ENCODE measurements at places on chromosomes 5 and 9. TPM values are rescaled to one million over a fixed set of nuclear protein-coding genes. Genes with fewer than 3 reads are reported as not detected.

DNA sequence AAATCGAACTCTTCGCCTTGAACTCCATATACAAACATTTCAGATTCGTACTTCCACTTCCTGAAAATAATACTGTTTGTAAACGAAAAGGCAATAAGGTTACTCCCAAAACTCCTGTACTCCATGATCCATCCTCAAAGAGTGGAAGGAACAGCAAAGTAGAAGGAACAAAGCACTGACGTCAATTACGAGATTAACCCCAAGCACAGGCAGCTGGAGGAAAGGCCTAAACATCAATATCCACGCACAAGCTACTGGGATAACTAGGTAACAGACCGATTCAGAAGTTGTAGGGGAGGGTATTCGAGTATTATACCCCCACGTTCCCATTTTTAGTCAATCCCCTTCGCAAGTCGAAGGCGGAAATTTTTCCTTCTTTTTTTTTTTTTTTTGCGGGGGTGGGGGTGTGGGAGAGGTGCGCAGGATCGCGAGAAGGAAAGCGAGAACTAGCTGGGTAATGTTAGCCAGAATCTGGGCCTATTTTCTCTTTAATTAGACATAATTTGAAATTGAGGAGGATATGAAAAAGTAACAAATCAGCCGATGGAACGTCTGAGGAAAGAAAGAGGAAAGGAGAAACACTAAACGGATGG is 909 bp downstream of the AFF4 start:
- peak; percentile 71 for DNase-seq

DNA sequence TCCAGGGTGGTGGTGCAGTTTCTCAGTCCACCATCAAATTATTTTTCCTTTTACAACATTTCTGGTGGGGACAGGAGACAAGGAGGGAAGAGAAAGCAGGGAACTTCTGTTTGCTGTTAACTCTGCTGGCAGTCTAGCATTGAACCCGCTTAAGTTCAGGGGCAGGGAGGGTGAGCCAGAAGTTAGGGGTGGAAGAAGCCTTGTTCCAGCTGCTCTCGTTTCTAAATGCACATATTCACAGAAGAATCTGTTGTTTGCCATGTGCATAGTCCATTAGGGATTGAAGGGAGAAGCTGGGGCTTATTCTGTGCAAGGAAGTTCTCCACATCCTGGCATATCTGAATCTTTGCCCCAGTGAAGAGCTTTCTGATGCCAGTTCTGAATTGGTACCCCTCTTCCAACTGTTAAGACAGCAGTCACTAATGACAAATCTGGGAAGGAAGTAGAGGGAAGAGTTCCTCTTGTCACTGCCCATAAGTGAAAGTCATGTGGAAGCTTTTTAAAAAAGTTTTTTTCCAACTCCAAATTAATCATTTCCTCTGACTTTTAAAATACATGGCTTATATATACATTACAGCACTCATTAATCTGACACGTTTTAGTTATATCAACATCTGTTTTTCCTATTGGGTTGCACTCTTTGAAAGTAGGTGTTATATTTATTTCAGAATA is 32.6 kb upstream of the ACOT12 start:
- DNase-seq: no peak

GRCh38 chr9:95923794-95924193 is 48.3 kb downstream of the ERCC6L2 start:
- DNase-seq: no peak

- peak; percentile 97 for DNase-seq
Observed at GRCh38 chr5:61277781-61278180, 54.3 kb upstream of the ZSWIM6 start.

- no peak for DNase-seq
Observed at GRCh38 chr5:6717687-6718086, 4.5 kb downstream of the TENT4A start.

DNA sequence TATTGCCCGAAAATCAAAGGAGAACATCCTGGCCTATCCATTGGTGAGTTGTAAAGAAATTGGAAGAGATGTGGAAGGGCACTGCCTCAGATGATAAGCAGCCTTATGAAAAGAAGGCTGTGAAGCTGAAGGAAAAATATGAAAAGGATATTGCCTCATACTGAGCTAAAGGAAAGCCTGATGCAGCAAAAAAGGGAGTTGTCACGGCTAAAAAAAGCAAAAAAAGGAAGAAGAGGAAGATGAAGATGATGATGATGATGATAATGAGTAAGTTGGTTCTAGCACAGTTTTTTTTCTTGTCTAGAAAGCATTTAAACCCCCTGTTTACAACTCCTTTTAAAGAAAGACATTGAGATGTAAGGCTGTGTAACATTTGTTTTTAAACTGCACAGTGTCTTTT is 59.8 kb upstream of the ZBED3 start:
- DNase-seq: no peak

DNA sequence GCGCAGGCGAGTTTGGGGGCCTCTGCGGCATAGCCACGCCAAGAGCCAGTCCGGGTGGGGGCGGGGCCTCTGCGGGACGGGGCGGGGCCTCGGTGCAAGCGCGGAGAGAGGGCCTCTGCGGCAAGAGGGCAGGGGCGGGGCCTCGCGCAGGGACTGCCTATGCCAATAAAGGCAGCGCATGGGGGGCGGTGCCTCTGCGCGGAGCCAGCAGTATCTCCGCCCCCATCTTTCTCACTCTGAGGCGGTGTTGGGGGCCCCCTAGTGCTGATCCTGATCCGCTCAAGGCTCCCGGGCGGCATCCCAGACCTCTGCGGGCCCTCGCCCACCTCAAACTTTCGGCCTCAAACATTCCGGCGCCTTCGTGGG is 9.2 kb upstream of the GPRIN1 start:
- DNase-seq: peak; percentile 61

GRCh38 chr5:135651156-135651555 is 72.4 kb upstream of the CXCL14 start:
- DNase-seq: peak; percentile 100

DNA sequence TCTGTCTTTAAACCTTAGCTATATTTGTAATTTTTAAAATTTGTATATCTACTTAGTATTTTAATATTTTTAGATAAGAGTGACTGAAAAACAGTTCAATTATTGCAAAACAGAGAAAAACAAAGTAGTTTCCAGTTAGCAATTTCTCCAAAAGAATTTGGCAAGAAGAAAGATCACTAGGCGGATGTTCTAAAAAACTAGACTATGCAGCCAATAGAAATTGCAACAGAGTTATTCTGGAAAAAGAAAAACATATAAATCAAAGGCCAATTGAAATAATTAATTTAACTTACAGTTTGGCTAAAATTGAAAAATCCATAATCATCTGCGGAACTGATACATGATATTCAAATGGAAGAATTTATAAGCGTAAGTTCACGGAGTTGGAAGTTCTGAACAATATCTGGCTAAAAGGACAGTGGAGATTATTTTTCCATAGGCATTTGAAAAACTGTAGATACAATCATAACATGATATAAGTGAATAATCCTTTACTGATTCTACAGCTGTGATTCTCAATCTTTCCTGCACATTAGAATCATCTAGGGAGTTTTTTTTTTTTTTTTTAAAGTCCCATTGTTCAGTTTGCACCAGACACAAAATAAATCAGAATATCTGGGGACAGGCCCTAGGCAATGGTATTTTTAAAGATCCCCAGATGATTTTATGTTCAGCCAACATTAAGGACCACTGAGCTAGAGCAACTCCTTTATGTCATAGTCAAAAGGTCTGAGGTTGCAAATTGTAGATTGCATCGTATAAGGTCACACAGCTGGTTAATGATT is 605.1 kb upstream of the DAB2 start:
- DNase-seq: no peak

DNA sequence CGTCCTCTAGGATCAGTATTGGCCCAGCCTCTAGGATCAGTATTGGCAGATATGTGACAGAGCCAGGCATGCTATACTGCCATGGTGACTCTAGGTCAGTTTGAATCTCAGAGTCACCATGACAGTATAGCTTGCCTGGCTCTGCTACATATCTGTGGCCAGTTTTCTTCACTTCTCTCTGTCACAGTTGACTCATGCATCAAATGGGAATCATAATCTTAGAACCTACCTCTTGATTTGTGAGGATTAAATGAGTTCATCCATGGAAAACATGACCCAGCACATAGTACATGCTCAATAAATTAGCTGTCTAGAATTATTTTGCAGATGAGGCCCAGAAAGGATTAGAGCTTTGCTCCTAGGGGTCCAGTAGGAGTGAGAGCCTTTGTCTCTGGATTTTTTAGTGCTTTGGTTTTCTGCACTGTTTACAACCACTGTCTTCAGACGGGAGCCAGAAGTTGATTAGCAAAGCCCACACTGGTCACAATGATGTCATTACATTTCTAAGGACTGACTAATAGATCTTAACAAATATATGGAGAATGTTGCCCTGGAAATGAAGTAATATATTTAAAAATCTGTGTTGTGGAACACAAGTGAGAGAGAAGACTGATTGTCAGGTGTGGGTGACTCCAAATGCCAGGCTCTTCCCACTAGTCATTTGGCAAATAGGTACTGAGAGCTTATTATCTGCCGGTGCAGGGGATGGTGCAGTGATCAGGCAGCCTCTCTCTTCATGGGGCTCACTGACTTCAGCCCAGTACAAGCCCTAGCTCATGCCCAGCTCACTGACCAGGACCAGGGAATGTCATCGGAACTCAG is 76.0 kb downstream of the COL15A1 start:
- peak; percentile 96 for DNase-seq

- DNase-seq: peak; percentile 48
Observed at GRCh38 chr9:79686381-79687130, 114.8 kb downstream of the TLE4 start.

- peak; percentile 42 for DNase-seq
Observed at GRCh38 chr5:114789773-114790402, 379.8 kb downstream of the TRIM36 start.

- no peak for DNase-seq
Observed at GRCh38 chr9:11088821-11089374, 476.1 kb upstream of the PTPRD start.

DNA sequence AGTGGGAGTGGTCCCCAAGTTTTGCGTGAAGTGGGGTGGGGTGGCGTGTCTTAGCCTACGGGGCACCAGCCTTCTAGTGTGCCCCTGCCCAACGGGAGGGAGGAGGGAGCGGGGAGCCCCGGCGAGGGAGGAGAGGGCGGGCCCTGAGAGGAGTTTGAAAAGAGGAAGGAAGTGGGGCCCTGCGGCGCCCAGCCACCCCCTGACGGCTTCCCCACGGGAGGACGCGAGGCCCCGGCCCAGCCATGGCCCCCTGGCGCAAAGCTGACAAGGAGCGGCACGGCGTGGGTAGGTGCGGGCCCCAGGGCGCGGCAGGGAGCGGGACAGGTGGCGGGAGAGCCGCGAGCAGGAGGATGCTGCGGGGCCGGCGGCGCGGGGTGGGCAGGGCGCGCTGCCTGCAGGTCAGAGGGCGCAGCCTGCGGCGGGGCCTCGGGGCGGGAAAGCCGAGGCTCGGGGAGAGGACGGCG is at the start of gene DOCK2:
DOCK2 (plus strand) TSS at position 191 of the 464 bp plus-strand sequence; CDS start at position 243, 52 bp downstream.
- DNase-seq: no peak

DNA sequence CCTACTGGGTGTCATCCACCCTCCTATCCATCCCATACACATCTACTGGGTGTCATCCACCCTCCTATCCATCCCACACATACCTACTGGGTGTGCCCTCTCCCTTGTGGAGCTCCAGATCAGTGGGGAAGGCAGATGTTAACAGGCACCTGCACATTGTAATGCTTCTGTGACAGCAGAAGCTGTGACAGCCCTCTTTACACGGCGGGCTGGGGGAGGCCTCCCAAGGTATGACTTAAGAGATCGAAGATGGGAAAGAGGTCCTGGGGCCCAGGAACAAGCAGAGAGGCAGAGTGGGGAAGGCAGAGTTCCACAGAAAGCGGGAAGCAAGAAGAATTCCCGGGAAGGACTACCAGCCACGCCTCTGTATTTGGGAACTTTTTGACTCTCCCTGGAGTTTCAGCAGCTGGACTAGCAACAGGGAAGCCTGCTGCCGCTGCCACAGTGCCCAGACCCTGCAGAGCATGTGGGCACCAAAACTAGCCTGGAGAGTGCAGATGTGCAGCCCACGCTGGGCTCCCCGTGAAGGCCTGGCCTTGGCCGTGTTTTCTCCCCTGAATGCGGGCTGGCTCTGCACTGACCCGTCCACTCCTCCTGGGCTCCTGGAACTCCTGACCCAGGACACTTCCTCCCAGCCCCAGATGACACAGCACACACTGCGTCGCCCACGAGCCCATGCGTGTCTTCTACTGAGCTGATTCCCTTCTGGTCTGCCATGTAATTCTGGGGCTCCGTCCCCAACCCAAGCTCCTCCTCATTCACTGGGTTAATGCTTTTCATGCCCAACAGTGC is 9.3 kb downstream of the TOR1A start:
- no peak for DNase-seq

GRCh38 chr9:86604741-86605140 is 250.5 kb upstream of the TUT7 start:
- DNase-seq: no peak

- peak; percentile 12 for DNase-seq
Observed at GRCh38 chr9:106953174-106953573, 90.2 kb downstream of the ZNF462 start.

- no peak for DNase-seq
Observed at GRCh38 chr5:180035206-180035931, 36.2 kb downstream of the RNF130 start.

GRCh38 chr5:148991566-148991965 is 71.3 kb downstream of the SH3TC2 start:
- peak; percentile 98 for DNase-seq

GRCh38 chr5:2721385-2722138 is 29.9 kb downstream of the IRX2 start:
- DNase-seq: no peak

DNA sequence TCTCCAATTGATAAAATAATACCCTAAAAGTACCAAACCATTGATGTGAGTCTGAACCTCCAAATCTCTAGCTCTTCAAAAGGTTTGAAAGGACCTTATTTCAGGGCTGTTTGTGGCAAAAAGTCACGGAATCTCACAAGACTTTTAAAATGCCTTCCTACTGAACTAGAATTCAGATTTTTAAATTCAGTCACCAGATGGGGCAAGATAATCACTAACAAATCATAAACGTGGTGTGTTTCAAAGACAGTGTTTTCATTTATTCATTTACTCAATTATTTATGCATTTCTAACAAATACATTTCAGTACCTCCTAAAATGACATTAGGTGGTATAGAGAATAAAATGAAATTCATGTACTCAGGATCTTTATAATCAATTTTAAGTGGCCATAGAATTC is 68.2 kb upstream of the SMC2 start:
- DNase-seq: no peak

GRCh38 chr9:116327701-116328405 is 174.3 kb downstream of the PAPPA start:
- no peak for DNase-seq

DNA sequence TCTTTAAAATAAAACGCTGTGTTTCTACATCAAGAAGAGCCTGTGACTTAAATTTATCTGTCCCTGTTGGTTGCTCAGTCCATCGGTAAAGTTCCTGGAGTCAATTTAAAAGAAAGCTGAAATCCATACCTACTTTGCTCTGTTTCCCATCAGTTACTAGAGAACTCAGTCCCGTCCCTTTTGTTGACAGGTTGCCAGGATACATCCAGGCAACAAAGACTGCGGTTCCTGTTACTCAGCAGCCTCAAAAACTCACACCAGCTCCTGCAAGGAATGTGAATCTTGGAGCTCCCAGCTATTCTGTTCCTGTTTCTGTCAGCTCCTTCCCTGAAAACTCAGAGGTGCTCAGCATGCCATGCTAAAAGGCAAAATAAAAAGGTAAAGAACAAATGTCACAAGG is at the start of gene ZNF474:
ZNF474 (plus strand) TSS at position 241 of the 400 bp plus-strand sequence. CDS start 22,445 bp downstream, outside the sequence.
- peak; percentile 98 for DNase-seq

The PCDHGA12 gene
- total RNA-seq: 0.79 TPM

The ANKRD18B gene
- total RNA-seq: 6.0 TPM

The FAM221B gene
- not detected for total RNA-seq

The BHMT2 gene
- not detected for total RNA-seq

The RLN1 gene
- 0.26 TPM for total RNA-seq

The MCTP1 gene
- 26.0 TPM for total RNA-seq

The CA9 gene
- total RNA-seq: 3.2 TPM

The IL4 gene
- total RNA-seq: not detected

The SOX30 gene
- under 0.01 TPM for total RNA-seq

The SMIM27 gene
- 1.3 TPM for total RNA-seq

The MUSK gene
- not detected for total RNA-seq

The GPR151 gene
- not detected for total RNA-seq

Data from bronchial epithelial cell (primary cell).